ENCODE measurements at places on chromosomes 1 and 21.

DNA sequence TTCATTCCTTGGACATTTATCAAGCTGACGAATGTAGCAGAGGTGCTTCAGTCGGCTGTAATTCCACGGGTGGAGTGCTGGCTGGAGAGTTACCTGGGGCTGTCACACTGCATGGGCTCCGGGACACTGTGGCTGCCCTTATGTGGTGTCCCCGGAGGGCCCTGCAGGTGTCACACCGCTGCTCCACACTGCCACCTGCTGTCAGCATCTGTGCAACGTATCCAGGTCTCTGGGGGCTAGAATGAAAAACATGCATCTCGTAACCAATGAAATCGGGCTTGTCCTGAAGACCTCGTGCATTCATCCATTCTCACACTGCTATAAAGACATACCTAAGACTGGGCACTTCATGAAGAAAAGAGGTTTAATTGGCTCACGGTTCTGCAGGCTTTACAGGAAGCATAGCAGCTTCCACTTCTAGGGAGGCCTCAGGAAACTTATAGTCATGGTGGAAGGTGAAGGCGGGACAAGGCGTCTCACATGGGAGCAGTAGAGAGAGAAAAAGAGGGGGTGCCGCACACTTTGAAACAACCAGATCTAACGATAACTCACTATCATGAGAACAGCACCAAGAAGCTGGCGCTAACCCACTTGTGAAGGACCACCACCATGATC is 46.7 kb upstream of the PCBP3 start:
- peak; percentile 15 for DNase-seq

DNA sequence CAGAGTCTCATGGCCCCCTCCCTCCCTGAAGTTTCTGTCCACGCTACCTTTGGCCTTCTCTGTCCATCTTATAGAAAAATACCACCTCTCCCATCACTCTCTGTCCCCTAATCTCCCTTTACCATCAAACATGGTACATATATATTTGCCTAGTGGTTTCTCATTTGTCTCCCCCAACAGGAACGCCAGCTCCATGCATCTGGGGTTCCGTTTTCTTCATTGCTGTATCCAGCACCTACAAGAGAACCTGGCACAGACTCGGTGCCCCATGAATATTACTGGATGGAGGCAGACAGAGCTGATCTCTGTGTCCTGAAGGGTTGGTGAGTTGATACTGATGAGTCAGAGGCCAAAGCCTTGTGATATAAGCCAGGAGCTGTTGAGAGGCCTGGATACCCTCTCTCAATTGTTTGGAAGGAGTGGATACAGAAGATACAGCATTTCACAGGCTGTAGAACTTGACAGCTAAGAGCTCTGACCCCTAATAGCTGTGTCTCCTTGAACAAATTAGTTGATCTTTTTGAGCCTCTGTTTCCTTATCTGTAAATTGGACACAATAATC is 21.9 kb downstream of the HEYL start:
- DNase-seq: no peak

DNA sequence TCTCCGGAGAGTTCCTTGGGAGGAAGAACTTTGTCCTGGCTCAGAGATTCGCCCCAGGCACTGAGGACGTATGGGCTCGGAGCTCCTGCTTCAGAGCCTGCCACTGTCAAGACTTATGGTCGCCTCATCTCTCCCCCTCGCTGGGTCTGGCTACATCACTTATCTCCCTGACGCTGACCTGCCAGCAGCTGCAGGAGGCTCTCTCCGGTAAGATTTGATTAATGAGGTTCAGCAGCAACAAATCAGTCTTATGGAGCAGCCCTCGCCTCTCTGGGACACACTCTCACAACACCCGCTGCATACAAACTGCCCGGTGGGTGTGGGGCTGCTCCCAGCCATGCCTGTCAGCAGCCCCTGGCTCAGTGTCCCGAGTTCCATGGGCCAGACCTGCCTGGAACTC is 297.8 kb downstream of the RRAGC start:
- DNase-seq: no peak

GRCh38 chr1:239963856-239964255 is 127.8 kb upstream of the FMN2 start:
- DNase-seq: no peak

GRCh38 chr1:93617670-93618499 is 63.8 kb downstream of the BCAR3 start:
- DNase-seq: no peak
